ENCODE measurements at places on chromosomes 3 and 15. TPM values are rescaled to one million over a fixed set of nuclear protein-coding genes. Genes with fewer than 3 reads are reported as not detected.
A peak's percentile ranks its signal among the peaks of the same experiment; 100 is the strongest.

MUSTN1 gene
- 29.7 TPM for polyA plus RNA-seq

ACKR4 gene
- 24.3 TPM for polyA plus RNA-seq

GRCh38 chr3:107450254-107450893 is 72.4 kb upstream of the BBX start:
- no peak overlapping the region for H3K4me3 ChIP-seq
- no peak overlapping the region for H3K27ac ChIP-seq
- H3K27me3 ChIP-seq = no peaks in the 10 kb centered on the region
- H3K4me1 ChIP-seq = no peaks in the 10 kb centered on the region
- H3K36me3 ChIP-seq = no peaks in the 10 kb centered on the region

DNA sequence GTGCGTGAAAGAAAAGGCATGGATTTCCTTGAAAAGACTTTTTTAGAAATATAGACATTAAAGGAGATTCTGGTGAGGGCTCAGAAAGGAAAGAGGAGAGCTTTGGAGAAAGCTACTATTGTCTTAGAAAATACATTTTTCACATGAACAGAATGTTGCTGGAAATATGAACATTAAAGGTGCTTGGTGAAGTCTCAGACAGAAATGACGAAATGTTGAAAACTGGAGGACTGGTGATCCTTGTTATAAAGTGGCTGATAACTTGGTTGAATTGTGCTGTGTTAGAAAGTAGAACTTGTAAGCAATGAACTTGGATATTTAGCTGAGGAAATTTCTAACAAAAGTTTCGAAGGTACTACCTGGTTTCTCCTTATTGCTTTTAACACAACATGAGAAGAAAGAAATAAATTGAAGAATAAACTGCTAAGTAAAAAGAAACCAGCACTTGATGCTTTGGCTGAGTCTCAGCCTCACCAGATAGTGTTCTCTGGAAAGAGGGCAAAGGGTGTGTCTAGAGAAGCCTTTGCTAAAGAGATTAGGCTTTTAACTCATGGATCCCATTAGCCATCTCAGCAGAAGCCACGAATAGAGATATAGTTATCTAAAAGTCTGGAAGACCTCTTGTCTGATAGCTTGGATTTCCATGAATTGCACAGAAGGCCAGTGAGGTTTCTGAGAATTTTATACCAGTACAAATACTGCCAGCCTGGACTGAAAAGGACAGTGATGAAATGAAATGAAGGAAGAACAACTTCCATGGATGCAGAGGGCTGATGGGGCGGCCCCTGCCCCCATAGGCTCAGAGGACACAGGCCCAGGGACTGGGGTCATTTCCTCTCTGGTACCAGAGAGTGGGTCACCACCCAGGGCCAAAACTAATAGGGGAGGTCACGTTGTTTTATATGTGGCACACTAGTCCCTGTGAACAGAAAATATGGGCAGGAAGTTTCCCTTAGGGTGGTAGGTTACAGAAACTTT is 91.5 kb downstream of the RPL22L1 start:
- H3K27ac ChIP-seq = no peak overlapping the region
- DNase-seq = no peak
- peaks cover 2% of the 10 kb centered on the region for H3K4me1 ChIP-seq
- no peaks in the 10 kb centered on the region for H3K36me3 ChIP-seq
- no peak overlapping the region for H3K4me3 ChIP-seq
- H3K27me3 ChIP-seq = no peaks in the 10 kb centered on the region

SLC15A2 gene
- polyA plus RNA-seq = 0.25 TPM

DNA sequence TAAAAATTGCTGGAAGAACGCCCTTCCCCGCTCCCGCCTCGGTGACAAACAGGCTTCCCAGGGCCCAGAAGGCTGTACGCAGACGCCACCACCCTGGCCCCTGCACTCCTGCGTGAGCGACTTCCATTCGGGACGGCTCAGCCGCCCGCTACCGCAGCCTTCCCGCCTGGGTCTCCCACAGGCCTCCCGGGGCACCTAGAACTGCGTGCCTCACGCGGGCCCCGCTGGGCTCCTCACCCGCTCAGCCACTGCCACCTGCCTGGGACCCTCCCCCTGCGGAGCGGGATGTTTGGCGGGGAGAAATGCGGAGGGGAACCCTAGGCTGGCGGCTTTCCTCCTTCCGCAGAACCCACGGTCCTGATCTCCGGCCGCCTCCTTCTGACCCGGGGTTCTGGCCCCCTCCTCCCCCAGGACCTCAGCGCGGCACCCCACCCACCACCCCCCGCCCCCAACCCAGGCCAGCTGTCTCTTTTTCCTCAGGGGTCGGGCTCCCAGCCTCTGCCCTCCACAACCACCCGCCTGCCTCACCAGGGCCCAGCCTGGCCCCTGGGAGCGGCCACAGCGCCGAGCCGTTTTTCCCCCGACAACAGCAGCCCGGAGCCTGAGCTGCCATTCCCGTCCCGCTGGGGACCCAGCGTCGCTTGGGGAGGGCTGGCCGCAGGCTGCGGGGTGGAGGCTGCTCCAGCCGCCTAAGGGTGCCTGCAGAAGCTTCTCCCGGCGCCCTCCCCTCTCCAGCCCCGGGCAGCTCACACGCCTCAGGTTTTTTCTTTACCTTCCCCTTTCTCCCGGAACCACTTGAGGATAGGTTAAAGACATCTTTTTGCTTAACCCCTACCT is 27.6 kb upstream of the RAB7A start:
- no peaks in the 10 kb centered on the region for H3K4me1 ChIP-seq
- H3K27ac ChIP-seq = peak overlapping the region; percentile 71
- peak; percentile 66 for DNase-seq
- no peaks in the 10 kb centered on the region for H3K27me3 ChIP-seq

- peak; percentile 11 for DNase-seq
- no peak overlapping the region for H3K27ac ChIP-seq
- H3K27me3 ChIP-seq = no peaks in the 10 kb centered on the region
- no peaks in the 10 kb centered on the region for H3K36me3 ChIP-seq
- no peaks in the 10 kb centered on the region for H3K4me1 ChIP-seq
- H3K4me3 ChIP-seq = no peak overlapping the region
These were observed 3.2 kb upstream of the ZFYVE19 start for GRCh38 chr15:40803688-40804087.

DNA sequence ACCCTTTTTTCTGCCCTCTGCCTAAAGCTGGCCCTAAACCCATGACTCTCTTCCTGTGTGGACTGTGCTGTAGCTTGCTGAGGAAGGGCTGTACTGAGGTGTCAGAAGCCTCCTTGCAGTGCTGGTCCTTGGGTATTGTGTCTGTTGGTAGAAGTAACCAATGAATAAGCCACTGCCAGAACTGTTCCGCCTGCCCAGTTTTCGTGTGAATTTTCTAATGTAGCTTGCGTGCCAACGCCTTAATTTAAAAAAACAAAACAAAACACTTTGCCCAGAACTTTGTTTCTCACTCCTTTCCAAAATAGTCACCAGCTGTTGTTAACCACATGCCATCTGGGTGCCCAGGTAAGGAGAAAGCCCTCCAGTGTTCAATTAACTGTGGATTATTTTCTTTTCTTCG is 101.9 kb downstream of the KLHL25 start:
- no peak for DNase-seq
- H3K27ac ChIP-seq = peak overlapping the region; percentile 17
- no peak overlapping the region for H3K4me3 ChIP-seq
- no peaks in the 10 kb centered on the region for H3K27me3 ChIP-seq
- no peaks in the 10 kb centered on the region for H3K36me3 ChIP-seq

All from aorta (tissue), 5 donors.